ENCODE measurements at places on chromosomes 6 and 20.

- no peak for DNase-seq
These were observed at the start of gene C6orf58 for GRCh38 chr6:127576874-127577273. Gene C6orf58, plus strand, starts transcription at chr6:127577174. Its CDS starts 12 bp downstream, at chr6:127577186.

- DNase-seq, result no peak
These were observed 110.2 kb downstream of the ESR1 start for GRCh38 chr6:151917531-151918329.

DNA sequence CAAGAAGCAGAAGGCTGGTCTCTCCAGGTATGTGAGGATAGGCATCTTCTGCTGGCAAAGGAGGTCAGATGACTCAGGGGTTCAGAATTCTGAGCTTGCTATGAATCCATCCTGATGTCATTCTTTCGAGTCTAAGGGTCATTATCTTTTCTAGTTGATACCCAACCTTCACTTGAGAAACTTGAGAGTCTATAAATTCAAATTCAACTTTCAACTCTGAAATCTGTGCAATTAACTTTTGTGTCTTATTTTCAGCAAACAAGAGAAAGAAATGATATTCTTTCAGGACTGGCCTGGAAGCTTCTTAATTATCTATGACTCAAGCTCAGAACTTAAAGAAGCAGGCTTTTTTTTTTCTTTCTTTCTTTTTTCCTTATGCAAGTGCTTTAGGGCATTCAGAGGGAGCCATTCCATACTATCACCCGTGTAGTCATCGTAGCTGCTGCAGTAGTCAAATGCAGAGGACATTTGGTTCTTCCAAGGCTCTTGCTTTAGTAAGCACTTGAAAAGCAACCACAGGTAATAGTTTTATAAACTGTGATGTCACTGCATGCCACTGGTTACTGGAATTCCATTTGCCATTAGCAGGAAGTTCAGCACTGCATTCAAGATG is 93.0 kb downstream of the ADTRP start:
- DNase-seq, result no peak

- no peak for DNase-seq
These were observed 73.5 kb upstream of the NFATC2 start for GRCh38 chr20:51616060-51616459.

GRCh38 chr6:161727083-161727833 is 453.4 kb upstream of the AGPAT4 start:
- DNase-seq, result no peak

DNA sequence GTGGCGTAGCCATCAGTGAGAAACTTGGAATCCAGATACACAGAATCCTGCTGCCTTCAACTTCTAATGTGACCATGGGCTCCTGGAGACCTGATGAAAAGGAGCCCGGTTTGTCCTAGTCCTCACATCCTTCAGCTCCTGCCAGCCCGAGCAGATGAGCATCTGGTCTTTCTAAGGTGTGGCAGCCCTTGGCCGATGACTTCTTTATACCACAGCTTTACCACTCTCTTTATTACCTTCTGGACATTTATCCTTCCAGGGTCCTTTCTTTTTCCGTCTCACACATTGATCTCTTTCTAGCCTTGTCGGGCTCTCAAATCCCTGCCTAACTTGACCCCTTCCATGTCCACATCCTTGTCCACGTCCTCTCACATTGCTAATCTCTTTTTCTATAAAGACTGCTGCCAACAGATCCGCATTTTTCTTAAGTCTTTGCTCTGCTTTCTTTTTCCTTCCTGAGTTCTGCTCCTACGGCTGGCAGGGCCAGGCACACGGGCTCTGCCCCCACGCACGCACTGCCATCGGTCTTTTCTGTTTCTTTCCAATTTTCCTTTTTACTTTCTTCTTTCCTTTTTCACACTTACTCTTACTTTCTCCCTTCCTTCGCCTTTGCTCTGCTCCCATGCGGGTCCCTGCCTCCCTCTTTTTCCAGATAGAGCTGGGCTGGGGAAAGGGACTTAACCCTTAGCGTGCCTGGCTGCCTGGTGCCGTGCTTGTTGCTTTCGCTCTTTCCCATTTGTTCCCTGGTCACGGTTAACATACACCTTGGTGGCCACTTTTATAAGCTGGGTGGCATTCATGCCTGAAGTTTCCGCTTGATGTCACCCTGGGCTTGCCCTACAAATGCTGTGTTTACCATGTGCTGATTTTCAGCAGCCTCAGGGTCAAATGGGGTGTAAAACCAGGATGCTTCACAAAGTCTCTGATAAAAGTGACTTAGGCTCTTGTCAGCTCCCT is 9.4 kb upstream of the GMPR start:
- DNase-seq, result no peak

GRCh38 chr6:144993870-144994269 is 708.7 kb downstream of the UTRN start:
- DNase-seq, result no peak

DNA sequence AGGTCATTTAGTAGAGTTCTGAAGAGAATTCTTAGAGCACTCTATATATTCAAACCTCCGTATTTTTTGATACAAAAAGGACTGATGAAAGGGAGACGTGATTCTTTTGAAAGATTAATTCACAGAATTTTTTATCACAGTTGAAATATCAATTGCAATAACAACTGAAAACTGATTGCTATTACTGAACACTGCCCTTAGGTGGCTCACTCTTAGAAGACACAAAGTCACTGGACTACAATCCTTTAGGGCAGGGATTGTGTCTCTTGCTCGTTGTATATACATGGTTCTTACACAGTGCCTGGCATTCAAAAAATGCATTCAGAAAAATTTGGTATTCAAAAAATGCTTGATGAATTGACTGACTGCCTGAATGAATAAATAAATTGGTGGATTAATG is 17.1 kb upstream of the CALHM6 start:
- DNase-seq, result no peak

- no peak for DNase-seq
These were observed 40.9 kb downstream of the SLC24A3 start for GRCh38 chr20:19253316-19253715.

DNA sequence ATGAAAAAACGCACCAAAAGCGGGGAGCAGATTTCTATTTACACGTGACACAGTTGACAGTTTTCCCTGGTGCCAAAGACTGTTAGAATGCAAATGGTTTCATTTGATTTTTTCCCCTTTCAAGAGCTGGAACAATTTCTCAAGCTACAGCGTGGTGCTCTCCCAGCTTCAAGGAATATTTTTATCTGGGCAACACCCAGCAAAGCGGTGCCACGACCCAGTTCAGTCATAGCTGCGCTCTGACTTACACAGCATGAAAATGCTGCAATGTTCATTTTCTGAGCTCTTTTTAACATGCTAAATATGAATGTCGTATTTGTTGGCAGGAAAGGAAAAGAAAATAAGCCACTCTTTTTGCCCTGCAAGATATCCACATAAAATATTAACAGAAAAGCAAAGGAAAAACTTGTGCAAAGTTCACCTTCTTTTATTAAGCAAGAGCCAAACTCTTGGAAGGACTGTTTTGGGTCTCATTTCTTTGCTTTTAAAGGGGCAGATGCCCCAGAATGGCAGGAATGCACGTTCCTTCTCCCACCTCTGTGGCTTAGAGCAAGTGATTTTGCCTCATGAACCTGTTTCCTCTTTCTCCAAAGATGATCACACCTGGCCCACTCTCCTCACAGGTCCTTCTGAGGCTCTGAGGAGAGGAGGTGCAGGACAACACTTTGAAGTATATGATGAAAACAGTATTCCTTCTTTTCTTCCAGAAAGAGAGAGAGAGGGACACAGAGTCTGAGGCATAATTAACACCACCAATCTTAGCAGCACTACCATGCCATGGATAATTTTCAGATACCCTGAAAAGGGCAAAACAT is 47.0 kb downstream of the TTI1 start:
- DNase-seq, result no peak

DNA sequence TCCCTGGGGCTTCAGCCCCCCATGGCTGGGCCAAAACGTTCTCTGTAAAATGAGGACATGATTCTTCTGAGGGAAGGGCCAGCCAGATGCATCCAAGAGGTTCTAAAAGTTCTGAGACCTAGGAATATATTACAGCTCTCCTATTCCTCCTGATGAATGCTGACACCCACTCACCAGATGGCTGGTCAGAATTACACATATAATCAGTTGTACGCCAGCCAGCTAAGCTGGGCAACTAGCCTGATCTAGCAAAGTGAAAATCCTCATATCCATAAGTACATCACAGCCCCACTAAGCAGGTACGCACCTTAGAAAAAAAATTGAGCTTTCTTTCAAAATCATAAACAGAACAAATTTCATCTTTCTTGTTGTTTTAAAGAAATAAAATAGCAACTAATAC is 34.8 kb downstream of the C6orf118 start:
- no peak for DNase-seq

GRCh38 chr6:163715846-163716245 is 301.3 kb downstream of the QKI start:
- DNase-seq, result no peak

DNA sequence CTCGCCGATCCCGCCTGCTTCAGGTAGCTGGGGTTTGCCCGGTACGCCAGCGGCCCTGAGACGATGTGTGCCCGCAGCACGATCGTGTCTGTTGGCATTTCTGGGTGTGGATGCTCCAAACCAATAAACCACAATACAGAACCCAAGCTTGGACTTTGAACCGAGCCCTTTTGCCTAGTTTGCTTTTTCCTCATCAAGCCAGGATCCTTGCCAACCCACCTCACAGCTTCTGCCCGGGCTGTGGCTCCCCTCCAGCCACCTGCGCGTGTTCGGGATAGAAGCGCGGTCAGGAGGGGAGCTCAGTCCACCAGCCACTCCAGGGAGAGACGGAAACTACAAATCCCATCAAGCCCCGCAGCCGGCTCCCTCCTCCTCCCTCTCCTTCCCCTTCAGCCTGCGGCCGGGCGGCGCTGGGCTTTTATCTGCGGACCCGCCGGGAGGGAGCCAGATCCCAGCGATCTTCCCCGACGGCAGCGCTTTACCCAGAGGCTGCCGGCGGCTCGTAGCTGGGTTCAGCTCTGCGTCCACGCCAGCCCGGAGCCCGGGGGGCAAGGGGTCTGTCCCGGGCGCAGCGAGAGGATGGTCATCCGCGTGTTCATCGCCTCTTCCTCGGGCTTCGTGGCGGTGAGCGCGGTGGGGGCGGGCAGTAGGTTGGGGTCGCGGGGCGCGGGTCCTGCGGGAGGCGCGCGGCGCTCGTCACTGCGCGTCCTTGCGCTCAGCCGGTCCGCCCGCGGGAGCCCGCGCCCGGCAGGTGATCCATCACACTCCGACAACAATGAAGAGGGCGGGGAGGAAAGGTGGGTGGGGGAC is at the start of gene SH3BGRL2:
Gene SH3BGRL2 (plus strand): TSS at position 447 of the 810 bp plus-strand sequence. CDS start 133 bp downstream, at position 580.
- DNase-seq, result peak; percentile 19

Data from cortex of kidney (tissue), 1 donor.